ENCODE measurements at places on chromosomes 6 and 20.
A peak's percentile ranks its signal among the peaks of the same experiment; 100 is the strongest.

DNA sequence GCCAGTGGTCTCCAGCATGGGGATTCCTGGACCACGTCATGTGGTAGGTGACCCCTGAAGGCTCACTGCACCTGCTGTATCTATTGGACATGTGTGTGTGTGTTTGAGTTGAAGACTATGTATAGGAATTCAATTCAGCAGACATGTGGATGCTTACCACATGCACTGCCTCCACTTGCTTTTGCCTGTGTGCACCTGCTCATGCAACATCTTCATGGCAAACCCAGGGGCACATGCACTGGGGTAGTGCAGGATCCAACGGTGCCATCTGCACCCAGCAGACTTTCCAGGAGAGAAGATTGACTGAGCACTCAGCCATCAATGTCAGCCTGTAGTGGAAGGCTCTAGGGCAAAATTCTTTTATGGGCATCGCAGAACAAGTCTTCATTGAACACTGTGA is 299.4 kb downstream of the CDH26 start:
- no peak for DNase-seq

- DNase-seq, result peak; percentile 35
These were observed 48.6 kb downstream of the FOXO3 start for GRCh38 chr6:108609276-108609769.

GRCh38 chr20:49948809-49949507 is 12.8 kb downstream of the RNF114 start:
- DNase-seq, result peak; percentile 89

- DNase-seq, result peak; percentile 94
These were observed 2.8 kb upstream of the PHF20 start for GRCh38 chr20:35768731-35769664.

GRCh38 chr6:167581637-167582036 is 245.1 kb upstream of the AFDN start:
- DNase-seq, result no peak

- peak; percentile 80 for DNase-seq
These were observed 31.4 kb downstream of the FOXP4 start for GRCh38 chr6:41577356-41578216.

DNA sequence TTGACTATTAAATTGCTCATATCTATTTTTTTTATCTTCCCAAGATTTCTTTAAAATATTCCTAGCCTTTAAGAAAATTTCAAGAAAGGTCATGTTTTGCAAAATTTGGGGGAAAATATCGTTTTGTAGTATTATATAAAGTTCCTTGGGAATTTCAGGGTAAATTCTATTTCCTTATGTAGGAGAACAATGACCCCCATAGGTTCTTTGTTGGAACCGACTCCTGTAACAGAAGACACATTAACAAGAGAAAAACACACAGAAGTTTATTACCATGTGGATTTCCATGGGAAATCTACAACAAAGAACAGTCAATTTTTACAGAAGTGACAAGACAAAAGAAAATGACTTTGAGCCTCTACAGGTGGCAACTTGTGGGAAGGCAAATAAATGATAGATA is 68.1 kb downstream of the ADGB start:
- DNase-seq, result no peak

GRCh38 chr6:134619789-134620188 is 301.9 kb upstream of the SGK1 start:
- peak; percentile 54 for DNase-seq

DNA sequence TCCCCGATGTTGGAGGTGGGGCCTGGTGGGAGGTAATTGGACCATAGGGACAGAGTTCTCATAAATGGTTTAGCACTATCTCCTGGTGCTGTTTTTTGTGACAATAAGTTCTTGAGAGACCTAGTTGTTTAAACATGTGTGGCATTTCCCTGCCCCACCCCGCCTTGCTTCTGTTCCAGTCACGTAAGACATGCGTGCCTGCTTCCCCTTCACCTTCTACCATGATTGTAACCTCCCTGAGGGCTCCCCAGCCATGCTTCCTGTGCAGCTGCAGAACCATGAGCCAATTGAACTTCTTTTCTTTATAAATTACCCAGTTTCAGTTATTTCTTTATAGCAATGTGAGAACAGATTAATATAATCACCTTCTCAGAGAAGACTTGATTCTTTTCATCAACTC is 2.5 kb upstream of the RNF144B start:
- no peak for DNase-seq

GRCh38 chr6:6586671-6587526 is 1.6 kb upstream of the LY86 start:
- DNase-seq, result no peak

GRCh38 chr20:56574531-56575142 is 41.6 kb downstream of the FAM209B start:
- DNase-seq, result no peak

- DNase-seq, result peak; percentile 79
These were observed at the start of gene CST7 for GRCh38 chr20:24948939-24949679. CST7 (plus strand) TSS chr20:24949269; CDS start chr20:24949506, 237 bp downstream.

- DNase-seq, result no peak
These were observed 437.7 kb upstream of the ADGRB3 start for GRCh38 chr6:68197356-68197755.

DNA sequence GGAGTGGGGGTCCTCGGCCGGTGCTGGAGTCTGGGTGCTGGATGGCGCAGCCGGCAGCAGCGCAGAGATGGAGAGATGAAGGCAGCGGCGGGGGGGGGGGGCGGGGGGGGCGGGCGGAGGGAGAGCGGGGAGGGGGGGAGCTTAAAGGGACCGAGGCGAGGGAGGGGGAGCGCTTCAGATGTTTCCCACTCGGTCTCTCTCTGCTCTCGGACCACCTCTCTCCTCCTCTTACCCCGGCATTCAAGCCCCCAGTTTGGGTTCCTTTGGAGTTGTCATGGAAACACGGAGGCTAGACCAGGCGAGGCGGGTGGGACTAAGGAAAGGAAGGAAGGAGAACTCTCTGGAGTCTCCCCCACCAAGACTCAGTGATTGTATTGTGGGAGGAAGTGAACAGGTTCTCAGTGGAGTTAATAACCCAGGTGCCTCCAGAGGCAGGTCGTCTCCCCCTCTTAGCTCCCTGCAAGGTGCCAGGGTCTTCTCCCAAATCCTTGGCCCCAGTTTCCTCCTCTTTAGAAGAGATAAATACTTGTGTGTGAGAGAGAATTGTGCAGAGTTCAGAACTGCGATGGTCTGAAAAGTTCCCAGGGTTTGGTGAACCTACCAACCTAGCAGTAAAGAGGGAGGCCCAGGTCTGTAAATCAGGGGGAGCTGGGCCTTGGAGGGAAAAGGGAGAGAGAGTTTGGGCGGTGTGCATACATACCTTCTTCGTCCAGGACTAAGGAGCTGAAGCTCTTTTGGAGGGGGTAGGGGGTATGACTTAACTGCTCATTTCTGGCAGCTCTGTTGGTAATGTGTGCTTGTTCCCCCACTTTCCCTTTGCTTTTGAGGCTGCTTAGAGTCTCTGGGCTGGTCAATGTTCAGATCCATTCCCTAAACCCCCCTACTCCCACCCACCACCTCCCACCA is at the start of gene PRRT1:
PRRT1 (minus strand) TSS at position 77 of the 906 bp plus-strand sequence. CDS start 112 bp downstream, outside the sequence.
- no peak for DNase-seq

- DNase-seq, result peak; percentile 21
These were observed 118.4 kb downstream of the FARS2 start for GRCh38 chr6:5379647-5380242.

Measured in A172 (cell line).